H9 (cell line): ENCODE measurements at places on chromosomes 1 and 21. TPM values are rescaled to one million over a fixed set of nuclear protein-coding genes. Genes with fewer than 3 reads are reported as not detected.

The BRINP2 gene
- not detected in 2 replicates for total RNA-seq

The IL23R gene
- not detected in 2 replicates for total RNA-seq

The SLAMF7 gene
- total RNA-seq, result not detected in 2 replicates

The FOXD2 gene
- 0.07 TPM in 1 of 2 replicates, not detected in the other for total RNA-seq

The KPRP gene
- total RNA-seq, result not detected in 2 replicates

The NOTCH2 gene
- total RNA-seq, result 50.1 and 53.7 TPM in 2 replicates
